ENCODE measurements at places on chromosomes 2 and 18.
A peak's percentile ranks its signal among the peaks of the same experiment; 100 is the strongest.

DNA sequence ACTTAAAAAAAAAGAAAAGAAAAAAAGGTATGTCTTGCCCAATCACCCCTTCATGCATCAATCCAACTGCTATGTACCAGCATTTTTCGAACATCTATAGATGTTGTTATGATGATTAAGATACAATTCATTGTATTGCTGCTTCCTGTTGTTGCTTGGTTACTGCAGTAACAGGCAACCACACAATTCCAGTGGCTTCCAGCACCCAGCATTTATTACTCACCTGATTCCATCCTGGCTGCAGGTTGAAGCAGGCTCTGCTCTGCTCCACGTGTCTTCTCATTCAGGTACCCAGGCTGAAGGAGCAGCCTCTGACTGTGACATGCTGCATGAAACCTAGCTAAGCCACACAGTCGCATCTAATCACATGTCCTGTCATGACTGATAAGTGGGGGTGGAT lies 196.9 kb downstream of the INO80D start:
- DNase-seq, result no peak

GRCh38 chr2:28510184-28510583 lies 14.3 kb downstream of the PLB1 start:
- no peak for DNase-seq

DNA sequence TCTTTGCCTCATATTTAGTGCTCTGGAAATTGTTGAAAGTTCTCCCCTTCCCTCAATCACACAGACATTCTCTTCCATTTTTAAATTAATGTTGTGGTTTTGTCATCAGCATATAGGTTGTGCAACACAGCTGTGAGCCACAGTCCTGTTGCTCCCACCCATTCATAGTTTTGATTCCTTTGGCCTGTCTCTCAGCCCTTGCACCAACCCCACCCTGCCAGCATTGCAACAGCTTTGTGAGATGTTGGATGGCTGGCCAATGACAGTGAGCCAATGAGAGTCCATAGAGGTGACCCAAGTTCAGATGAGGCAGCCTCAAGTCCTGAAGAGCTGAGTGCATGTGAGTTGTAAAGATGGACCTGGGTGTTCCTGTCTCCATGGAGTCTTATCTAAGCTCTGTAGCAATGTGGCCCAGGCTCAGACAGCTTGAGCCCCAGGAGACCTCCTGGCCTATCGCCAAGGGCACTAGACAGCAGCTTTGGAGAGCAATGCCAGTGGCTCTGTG lies 775.5 kb downstream of the RNF144A start:
- DNase-seq, result no peak

GRCh38 chr18:23617412-23618014 lies 31.2 kb upstream of the NPC1 start:
- DNase-seq, result no peak

GRCh38 chr2:203706403-203706802 lies at the start of gene CD28:
Gene CD28 (plus strand): TSS chr2:203706639. CDS start chr2:203706697, 58 bp downstream.
- DNase-seq, result no peak

DNA sequence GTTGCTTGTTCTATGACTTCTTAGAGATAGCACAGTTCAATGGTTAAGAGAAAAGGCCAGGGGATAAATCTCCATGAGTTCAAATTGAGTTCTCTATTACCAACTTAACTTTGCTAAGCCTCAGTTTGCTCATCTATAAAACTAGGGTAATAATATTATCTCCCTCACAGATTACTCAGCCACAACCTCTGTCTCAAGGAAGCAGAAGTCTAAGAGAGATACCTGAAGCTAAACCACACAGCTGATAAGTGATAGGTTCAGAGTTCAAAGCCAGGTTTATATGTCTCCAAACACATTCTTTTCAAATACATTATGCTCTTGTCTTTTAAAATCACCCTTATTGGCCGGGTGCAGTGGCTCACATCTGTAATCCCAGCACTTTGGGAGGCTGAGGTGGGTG lies 287.7 kb downstream of the NBAS start:
- DNase-seq, result no peak

DNA sequence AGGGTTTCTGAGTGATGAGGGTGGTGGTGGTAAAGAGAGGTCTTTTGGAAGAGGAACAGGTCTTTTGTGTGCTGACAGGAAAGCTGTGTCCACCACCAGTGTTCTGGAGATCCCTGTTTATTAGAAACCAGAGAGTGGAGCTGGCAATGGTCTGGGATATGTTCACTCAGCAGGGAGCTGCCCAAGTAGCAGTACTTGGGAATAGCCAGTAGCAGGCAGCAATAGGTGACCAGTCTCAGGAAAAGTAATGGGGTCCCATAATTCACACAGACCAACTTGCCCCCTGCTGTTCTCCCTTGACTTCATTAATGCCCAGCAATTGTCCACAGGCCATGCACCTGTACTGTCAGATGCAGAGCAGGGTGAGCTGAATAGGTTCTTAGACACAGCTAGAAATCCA lies 1.8 kb downstream of the TSPYL6 start:
- no peak for DNase-seq

DNA sequence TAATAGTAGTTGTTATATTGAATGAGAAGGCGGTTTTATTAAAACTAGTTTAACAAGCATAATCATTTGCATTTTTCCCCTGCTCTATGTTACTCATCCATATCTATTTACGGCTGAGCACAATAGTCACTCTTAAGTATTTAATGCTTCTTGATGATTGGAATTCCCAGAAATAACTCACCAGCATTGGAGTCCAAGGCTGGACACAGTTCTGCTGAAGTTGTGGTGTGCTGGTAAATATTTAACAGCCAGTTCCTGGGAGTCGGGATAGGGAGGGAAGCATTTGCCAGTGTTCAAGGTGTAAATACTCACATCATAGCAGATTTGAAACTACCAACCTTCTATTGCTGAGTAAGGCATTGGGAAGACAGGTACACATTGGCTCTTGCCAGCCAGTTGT lies 315.1 kb downstream of the MTX2 start:
- no peak for DNase-seq

GRCh38 chr2:119487434-119488244 lies 36.6 kb downstream of the SCTR start:
- no peak for DNase-seq

DNA sequence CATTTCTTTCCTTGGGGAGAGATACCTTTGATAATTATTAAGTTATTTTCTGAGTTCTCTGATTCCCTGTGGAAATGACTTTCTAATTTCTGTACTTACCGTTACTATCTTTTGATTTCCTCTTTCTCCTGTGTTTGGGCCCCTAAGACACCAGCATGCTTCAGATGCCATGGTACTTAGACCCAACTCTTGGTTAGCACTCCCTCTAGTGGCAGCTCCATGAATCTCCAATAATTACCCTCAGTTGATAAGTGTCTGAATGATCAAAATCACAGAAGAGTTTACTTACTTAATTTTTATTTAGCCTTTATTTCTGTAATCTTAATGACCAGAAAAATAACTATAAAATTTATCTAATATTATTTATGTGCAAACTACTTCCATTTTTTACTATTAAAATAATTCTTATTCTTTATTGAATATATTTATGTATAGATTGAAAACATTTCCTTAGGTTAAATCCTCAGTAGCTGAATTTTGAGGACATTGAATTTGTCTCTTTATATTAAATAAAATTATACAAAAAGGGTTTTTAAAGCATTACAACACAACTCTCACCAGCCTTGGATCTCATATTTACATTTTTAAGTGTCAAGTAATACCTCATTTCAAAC lies 300.4 kb downstream of the KCNS3 start:
- peak; percentile 10 for DNase-seq

- DNase-seq, result no peak
Measured at GRCh38 chr18:62277045-62277444, 48.1 kb upstream of the TNFRSF11A start.

- DNase-seq, result no peak
Measured at GRCh38 chr2:23404426-23404825, 19.4 kb downstream of the KLHL29 start.

DNA sequence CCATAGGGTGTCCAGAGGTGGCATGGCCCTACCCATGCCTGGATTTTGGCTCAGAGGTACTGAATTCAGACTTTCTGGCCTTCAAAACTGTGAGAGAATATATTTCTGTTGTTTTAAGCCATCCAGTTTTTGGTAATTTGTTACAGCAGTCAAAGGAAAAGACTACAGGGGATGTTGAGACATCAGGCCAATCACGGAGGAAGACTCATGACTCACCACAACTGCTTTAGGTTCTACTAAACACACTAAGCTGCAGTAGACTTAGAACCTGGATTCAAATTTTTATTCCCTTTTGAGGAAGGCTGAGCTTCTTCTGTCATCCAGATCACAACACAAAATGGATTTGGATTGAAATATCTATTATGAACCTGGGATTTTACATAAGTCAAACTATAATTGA lies 12.0 kb upstream of the C2orf66 start:
- no peak for DNase-seq

DNA sequence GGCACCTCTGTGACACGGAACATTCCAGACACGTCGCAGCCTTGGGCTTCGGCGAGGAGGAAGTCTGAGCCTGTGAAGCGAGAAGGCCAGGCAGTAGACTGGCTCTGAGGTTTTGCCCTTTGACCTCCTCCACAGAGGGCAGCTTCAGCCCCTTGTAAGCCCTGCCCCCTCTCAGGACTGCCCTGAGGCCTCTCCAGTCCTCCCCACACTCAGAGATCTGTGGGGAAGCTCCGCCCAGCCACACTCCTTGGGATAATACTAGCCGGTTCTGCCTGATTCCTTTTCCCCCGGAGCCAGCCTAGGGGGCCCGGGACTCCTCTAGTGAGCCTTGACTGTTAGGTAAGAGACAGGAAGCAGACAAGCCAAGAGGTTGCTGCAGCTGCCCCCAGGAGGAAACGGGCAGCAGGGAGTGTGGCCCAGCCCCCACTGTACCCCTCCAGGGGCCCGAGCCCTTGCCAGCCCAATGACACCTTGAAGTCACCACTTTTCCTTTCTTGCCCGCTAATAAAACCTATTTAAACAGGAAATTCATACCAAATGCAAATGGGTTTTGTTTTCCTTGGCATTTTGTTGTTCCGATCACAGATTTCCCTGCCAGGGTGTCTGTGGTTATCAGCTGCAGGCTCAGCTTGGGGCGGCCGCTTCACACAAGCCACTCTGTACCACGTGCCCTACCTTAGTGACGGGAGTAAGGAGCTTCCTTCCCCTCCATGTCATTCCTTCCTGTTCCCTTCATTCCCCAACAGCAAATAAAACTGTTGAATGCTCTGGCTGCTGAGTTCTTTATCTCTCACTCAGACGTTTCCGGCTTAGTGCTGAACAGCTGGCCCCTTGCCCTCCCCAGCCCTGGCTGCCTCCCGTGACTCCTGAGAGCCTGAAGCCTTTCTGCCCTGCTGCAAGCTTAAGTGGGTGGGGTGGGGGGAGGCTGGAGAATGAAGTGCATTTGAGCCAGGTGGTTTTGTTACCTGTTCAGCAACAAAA lies 124.7 kb downstream of the CABLES1 start:
- DNase-seq, result peak; percentile 92

GRCh38 chr2:80028051-80028450 lies 276.5 kb downstream of the LRRTM1 start:
- DNase-seq, result no peak

DNA sequence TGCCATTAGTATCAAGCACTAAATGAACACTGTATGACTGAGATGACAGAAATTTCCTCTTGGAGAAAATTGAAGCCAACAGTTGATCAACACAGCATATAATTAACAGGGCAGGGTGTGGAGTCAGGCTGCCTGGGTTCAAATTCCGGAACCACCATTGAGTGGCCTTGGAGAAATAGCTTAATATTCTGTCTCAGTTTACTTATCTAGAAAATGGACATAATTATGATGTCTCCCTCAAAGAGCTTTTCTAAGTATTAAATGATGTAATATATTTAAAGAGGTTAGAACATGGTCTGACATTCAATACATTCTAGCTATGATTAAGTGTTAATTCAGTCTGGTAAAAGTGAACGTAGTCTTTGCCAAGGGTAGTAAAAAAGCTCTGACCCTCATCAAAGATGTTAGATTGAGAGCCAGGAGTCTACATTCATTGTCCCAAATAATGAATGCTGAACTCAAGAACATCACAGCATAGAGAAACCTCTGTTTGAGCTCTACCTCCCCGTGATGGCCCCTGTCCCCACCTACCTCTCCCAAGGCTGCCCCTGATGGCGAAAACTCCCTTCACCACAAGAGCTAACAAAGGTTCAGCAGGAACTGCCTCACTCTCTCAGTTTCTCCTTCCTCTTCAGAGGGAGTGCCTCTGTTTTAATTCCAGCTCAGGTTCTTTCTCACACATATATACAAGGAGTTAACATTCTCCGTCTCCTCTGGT lies 2.7 kb upstream of the VWA3B start:
- DNase-seq, result no peak

- DNase-seq, result no peak
Measured at GRCh38 chr2:64001382-64002101, 17.7 kb downstream of the VPS54 start.

DNA sequence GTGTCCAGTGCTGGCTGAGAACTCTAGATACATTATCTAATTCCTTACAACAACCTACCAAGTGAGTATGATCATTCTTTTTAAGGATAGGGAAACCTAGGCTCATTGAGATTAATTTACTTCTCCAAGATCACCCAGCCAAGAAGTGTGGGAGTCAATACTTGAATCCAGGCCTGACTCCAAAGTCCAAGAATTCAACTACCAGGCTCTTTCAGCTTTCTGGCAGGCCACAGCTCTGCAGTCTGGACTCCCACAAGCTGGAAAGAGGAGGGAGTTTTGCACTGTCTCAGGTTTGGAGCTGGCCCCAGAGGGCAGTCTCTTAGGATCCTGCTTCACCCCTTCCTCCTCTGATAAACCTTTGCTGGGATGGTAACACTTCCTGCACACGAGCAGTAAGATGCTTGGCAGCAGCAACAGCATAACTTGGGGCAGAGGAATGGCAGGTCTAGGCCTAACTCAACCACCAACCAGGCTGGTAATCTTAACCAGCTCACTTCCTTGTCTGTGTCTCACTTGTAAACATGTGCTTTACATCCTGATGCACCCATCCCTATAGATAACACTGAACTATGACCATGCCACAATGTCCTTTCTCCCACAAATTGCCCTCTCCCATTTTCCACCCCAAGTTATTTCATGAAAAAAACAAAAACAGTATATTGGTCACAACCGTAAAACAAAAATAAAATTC lies 111.1 kb upstream of the ACAA2 start:
- no peak for DNase-seq

- DNase-seq, result no peak
Measured at GRCh38 chr18:26320686-26321085, 94.4 kb downstream of the TAF4B start.

GRCh38 chr2:231935207-231935524 lies 9.0 kb upstream of the NPPC start:
- no peak for DNase-seq

DNA sequence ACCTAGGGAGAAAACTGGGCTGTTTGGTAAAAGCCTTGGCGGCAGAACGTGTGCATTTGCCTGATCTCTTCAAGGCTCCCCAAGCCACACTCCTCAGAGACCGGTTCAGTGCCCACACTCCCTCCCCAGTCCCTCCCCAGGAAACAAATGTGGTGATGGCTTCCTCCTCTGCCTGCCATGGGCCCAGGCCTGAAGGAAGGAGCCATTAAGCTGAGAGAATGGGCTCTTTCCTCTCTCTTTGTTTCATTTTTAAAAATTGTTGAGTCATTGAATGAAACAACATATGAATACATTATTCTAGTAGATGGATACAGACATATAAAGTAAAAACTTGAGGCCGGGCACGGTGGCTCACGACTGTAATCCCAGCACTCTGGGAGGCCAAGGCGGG lies 50.6 kb upstream of the YWHAQ start:
- DNase-seq, result no peak

GRCh38 chr2:2731816-2732284 lies 400.8 kb upstream of the MYT1L start:
- DNase-seq, result no peak

GRCh38 chr2:20584399-20585358 lies 66.2 kb downstream of the HS1BP3 start:
- DNase-seq, result no peak
